ENCODE measurements at places on chromosomes 4 and X. TPM values are rescaled to one million over a fixed set of nuclear protein-coding genes. Genes with fewer than 3 reads are reported as not detected.
A peak's percentile ranks its signal among the peaks of the same experiment; 100 is the strongest.

- DNase-seq: peak; percentile 51
Measured at GRCh38 chrX:15471028-15471427, 22.1 kb downstream of the PIR start.

GRCh38 chrX:1453395-1453783, 680 bp upstream of the ASMTL start:
- DNase-seq: peak; percentile 17

Gene PFKFB1
- polyA plus RNA-seq: 0.73 TPM

Gene GPR78
- polyA plus RNA-seq: 1.1 TPM

Gene TRMT2B
- polyA plus RNA-seq: 14.6 TPM

GRCh38 chr4:22720091-22720490, 27.4 kb downstream of the GBA3 start:
- no peak for DNase-seq

Gene ZBTB49
- polyA plus RNA-seq: 8.5 TPM

DNA sequence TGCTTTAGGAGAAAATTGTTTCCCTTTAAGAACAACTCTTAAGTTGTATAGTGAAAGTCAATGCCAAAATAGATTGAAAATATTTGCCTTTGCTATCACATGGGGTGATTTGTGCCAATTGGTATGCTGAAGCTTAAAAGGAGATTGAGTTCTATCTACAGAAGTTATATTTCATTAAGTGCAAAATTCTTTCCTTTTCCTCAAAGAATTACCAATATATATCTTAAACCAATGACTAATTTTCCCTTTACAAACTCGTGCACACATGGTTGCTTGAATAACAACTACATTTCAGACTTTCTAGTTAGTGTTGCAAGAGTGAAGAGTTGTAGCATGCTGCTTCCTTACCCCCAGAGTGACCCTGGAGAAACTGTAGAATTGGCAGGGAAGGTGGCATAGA, 990.0 kb upstream of the PABPC4L start:
- no peak for DNase-seq

Gene NAP1L3
- 14.6 TPM for polyA plus RNA-seq

DNA sequence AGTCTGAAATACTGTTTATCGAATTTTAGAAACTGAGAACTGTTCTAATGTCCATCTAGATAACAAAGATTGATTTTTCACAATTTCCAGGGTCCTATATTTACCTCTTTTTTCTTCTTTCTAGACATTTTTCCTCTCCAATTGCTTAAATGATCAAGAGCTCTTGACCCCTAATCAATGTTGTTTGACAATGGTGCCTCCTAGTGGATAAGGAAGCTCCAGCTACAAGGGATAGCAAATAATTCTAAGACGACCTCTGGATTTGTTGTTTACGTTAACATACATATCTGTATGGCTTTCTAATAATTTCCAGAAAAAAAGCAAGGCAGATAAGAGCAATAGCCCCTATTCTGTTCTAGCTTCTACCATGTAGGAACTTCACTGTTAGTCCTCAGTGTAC, 35.8 kb downstream of the GPR82 start:
- DNase-seq: no peak

- no peak for DNase-seq
Measured at GRCh38 chr4:173146456-173146855, 22.2 kb upstream of the GALNT7 start.

DNA sequence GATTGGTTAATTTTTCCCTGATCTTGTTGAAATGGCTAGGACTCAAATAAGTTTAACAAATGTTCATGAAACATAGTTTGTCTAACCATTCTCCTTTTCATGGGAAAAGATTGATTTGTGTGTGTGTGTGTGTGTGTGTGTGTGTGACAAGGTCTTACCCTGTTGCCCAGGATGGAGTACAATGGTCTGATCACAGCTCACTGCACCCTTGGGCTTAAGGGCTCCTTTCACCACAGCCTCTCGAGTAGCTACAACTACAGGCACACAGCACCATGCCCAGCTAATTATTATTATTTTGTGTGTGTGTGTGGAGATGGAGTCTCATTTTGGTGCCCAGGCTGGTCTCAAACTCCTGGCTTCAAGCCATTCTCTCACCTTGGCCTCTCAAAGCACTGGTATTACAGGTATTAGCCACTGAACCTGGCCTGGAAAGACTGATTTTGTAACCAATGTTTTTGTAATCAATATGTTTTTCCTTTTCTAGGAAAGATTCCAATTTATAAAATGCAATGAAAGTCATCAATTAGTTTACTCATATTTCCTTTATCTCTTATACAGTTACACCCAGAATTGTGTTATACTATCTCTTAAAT, 139.3 kb downstream of the CPE start:
- DNase-seq: no peak

- DNase-seq: no peak
Measured at GRCh38 chr4:24507439-24507838, 76.9 kb downstream of the DHX15 start.

DNA sequence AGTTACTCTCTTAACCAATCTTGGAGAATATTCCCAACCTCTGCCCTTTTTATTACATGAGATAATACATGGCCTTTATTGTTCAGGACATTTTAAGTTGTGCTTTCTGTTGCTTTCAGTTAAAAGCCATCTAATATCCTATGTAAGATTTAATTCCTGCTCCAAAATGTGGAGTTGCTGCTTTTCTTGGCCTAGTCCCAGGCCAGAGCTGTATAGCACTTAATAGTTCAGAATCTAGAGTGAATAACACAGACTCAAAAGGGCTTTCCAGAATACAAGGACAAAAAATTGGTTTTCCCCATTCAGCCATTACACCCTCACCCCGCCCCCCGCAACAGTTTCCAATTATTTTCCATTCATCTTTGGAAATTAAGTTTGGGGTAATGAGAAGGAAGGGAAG, 144.3 kb upstream of the SMAD1 start:
- no peak for DNase-seq

DNA sequence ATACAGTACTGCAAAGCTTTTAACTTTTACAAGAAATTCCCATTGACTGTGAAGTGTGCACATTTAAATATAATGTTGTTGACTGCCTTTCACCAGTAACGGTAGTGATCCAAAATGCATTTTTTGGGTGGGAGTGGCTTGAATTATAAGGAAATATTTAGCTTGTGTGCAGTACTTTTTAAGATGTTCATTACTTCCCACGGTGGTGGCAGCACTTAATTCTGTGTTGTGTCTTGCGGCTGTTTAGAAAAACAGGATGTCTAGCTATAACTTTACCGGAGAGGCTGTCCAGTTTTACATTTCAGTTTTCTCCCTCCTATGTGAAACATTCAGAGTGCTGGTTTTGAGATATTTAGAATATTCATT, 1.7 kb downstream of the TMEM131L start:
- DNase-seq: no peak

Gene SLITRK2
- 2.2 TPM for polyA plus RNA-seq

DNA sequence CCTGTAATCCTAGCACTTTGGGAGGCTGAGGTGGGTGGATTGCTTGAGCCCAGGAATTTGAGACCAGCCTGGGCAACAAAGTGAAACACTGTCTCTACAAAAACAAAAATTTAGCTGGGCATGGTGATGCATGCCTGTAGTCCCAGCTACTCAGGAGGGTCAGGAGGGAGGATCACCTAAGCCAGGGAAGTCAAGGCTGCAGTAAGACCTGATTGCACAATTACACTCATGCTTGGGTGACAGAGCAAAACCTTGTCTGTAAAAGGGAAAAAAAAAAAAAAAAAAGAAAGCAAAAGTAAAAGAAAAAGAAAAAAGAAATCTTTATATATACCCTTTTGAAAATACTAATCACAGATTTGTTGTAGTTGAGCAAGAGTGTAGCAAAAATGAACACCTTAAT, 801.0 kb upstream of the IGFBP7 start:
- DNase-seq: no peak

Gene HAND2
- not detected for polyA plus RNA-seq

DNA sequence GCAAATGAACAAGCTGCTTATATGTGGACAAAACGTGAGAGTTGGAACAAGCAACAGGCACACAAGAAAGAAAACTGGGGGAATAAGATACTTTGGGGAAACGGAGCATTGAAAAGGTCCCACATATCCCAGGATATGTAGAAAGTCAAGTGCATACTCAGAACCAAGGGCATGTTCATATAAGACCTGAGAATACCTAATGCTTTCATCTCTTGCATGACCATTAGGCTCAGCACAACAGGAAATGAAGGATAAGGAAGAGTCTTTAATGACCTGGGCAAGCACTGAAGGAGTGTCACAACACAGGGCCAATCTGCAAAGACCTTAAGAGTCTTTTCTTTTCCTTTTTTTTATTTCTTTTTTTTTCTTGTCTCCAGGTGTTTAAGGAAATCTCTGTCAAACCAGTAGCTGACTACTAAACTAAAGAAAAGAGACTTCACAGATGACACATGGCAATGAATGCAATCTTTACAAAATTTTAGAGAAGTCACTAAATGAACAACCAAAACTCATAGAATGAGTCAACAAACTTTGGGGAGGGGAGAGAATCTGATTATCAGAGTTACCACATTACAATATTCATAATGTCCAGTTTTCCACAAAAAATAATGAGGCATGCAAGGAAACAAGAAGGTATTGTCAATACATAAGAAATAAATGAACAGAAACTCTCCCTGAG, 67.9 kb upstream of the STK26 start:
- DNase-seq: no peak

DNA sequence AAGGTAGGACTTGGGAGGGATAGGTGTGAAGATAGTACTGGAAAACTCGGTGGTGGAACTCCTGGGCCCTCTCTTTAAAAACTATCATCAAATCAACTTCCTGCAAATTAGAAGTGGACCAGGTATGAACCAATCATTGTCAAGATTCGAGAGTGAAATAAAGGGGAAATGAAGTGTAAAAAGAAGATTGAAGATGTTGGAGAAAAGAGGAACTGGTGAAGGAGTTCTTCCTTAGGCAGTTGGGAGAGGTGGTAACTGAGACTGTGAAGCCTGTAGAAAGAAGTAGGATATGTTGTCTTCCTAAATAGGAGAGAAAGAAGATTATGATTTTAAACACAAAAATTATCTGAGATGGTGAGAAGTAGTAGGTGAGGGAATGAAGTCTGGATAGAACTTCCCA, 212.2 kb downstream of the PPP1R2C start:
- no peak for DNase-seq

Gene AR
- polyA plus RNA-seq: 3.3 TPM

DNA sequence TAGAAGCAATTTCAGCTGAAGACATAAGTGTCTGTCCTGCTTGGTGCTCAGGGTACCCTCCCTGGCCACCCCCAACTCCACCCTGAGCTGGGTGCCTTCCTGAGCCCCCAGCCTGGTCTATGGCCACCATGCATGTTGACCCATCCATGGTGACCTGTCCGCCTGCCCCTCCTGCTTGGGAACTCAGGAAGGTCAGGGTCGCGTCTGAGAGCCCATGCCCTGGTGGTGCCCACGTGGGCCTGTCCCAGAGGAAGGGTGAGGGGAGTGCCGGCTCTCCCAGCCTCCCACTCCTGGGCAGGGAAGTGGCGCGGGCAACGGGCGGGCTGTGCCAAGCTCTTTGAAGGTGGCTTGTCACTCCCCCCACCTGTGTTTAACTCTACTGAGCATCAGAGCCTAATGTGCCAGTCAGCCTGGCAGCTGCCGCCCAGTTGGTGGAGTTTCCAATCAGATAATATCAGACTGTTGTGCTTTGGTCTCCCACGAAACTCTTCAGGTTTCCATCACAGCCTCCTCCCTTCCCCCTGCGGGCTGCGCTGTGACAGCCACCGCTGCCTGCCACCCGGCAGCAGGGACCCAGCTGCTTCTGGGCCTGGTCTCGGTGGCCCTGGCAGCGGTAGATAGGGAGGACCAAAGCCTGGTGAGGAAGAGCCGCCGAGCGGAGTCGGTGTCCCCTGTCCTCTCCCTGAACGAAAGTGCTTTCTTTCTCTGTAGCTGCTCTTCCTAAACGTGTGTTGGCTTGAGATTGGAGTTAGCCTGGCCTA, 4.8 kb downstream of the SH3BP2 start:
- no peak for DNase-seq

DNA sequence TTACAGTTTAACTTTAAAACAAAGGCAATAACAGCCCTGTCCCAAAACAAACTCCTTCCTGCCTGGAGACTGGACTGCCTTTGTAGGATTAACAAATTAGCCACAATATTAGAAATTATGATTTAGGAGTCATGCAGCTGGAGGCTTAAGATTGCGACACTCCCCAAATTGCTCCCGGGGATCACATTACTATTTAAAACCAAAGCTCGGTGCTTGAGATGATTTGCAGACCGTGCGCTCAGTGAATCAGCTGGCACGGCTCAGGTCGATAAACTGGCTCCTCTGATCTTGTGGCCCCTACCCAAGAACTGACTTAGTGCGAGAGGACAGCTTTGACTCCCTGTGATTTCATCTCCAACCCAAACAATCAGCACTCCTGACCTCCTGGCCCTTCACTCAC, 829.3 kb downstream of the NLGN4X start:
- no peak for DNase-seq

Gene AADAT
- polyA plus RNA-seq: 40.2 TPM

Gene LEF1
- polyA plus RNA-seq: 83.2 TPM

GRCh38 chr4:187491286-187491685, 504.3 kb upstream of the ZFP42 start:
- DNase-seq: no peak
